Neural cell (in vitro differentiated cells): ENCODE measurements at places on chromosomes 16 and 17. TPM values are rescaled to one million over a fixed set of nuclear protein-coding genes. Genes with fewer than 3 reads are reported as not detected.

The SPHK1 gene
- 2.4 and 2.7 TPM in 2 replicates for polyA plus RNA-seq

The TERB1 gene
- 0.38 TPM in 1 of 2 replicates, not detected in the other for polyA plus RNA-seq

The FBXW10 gene
- polyA plus RNA-seq, result 0.21 and 0.56 TPM in 2 replicates

The NOD2 gene
- polyA plus RNA-seq, result not detected in 2 replicates

The GRAPL gene
- polyA plus RNA-seq, result not detected in 2 replicates

The PRAC1 gene
- not detected in 2 replicates for polyA plus RNA-seq

The NMRAL1 gene
- polyA plus RNA-seq, result 6.3 and 10.0 TPM in 2 replicates

The TP53TG3E gene
- polyA plus RNA-seq, result not detected in 2 replicates
